ENCODE measurements at places on chromosomes 16 and 17.

- peak; percentile 50 for DNase-seq
These were observed 968 bp upstream of the PRKAR1A start for GRCh38 chr17:68511254-68511670.

DNA sequence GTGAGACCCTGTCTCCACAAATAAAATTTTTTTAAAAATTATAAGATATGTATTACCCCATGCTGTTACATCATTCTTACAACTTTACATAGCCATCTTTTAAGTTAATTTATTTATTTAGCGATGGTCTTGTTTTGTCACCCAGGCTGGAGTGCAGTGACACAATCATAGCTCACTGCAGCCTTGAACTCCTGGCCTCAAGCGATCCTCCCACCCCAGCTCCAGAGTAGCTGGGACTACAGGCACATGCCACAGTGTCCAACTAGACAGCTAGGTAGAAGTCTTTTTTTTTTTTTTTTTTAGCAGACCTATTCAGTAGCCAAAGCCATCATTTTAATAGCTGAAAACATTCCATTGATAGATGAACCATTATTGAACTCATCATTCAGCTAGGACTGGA is 92.7 kb downstream of the NDE1 start:
- no peak for DNase-seq

- no peak for DNase-seq
These were observed 26.9 kb downstream of the NSMCE1 start for GRCh38 chr16:27241658-27242057.

DNA sequence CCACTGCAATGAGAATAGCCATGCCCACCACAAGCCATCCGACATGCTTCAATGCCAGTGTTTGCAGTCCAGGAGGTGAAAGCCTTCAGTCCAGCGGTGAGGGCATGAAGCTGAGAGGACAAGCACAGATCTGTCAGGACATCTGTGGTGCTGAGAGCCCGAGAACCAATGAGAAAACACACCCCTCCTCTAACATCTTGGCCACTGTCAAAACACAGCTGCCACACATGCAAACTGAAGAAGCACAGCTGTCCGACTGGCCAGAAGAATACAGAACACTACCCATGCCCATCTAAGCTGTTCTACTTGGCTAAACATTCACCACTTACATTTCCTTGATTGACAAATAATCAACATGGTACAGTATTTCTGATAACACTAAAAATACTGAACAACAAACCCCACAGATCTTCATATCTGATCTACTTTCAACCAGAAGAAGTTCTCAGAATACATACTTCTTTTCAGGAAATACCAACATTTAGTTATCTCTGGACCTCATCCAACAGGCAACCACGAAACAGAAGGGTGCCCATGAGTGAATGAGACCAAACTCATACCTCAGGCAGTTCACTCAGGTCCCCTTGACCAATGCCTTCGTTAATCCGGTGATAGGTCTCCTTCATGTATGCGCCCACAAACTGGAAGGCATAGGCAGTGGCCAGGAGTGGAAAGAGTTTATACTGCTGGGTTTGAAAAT is 10.2 kb upstream of the FBF1 start:
- DNase-seq = no peak

DNA sequence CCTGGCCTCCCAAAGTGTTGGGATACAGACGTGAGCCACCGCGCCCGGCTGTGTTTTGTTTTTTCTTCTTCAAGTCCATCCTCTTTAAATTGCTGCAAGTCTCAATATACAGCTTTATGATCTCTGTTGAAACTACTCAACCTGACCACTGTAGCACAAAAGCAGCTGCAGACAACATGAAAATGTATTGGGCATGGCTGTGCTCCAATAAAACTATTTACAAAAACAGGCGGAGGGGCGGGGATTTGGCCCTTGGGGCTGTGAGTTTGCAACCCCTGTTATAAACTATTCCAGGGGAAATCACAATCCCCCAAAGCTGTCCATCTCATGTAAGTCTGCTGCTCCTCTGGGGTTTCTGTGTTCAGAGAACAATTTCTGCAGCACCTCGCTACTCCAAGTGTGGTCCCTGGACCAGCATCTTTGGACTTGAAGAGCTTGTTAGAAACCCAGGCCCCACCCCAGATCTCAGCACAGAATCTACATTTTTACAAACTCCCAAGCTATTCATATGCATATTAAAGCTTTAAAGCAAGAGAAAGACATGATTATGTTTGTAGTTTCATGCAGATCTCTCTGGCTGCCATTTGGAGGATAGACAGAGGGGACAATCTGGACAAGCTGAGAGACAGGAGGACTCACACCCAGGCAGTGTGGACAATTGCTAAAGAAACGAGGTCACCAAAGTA is 33.6 kb downstream of the TEKT5 start:
- DNase-seq = no peak

GRCh38 chr16:704552-705380 is 835 bp downstream of the FBXL16 start:
- no peak for DNase-seq

GRCh38 chr17:47806026-47806912 is 15.3 kb downstream of the OSBPL7 start:
- DNase-seq = no peak

GRCh38 chr16:77002644-77003043 is 188.3 kb upstream of the MON1B start:
- no peak for DNase-seq

- no peak for DNase-seq
These were observed 137.5 kb downstream of the SDK2 start for GRCh38 chr17:73506470-73507435.

DNA sequence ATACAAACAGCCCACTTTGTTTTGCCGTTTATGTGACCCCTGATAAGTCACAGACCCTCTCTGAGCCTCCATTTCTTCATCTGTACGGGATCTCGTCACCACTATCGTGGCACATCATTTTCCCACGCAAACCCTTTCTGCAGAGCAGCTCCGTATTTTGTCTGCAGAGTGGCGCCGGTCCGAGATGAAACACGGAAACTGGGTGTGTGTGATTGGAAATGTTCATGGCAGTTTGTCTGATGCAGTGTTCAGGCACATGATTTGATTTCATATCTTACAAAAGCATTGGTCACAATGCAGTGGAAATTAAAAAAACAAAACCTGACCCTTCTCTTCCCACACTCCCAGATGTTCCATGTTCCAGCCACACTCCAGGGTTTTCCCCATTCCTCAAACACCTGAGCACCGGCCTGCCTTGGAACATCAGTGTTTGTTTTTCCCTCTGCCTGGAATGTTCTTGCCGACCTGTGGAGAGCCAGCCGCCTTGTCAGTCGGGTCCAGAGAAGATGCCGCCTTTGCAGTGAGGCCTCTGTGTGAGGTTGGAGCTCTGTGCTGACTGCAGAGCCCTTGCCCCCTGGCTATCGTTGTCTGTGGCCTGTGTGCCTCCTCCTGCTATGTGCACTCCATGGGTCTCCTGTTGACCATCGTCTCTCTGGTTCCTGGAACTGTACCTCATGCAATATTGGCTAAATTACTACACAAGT is 39.2 kb downstream of the NT5M start:
- no peak for DNase-seq

DNA sequence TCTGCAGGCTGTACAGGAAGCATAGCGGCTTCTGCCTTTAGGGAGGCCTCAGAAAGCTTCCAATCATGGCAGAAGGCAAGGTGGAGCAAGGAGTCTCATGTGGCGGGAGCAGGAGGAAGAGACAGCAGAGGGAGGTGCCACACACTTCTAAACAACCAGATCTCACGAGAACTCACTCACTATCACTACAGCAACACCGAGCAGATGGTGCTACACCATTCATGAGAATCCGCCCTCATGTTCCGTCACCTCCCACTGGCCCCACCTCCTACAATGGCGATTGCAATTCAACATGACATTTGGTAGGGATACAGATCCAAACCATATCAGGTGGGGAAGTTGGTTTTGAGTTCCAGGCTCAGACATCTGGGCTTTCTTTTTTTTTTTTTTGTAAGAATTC is 31.9 kb upstream of the NUDT7 start:
- DNase-seq = no peak

GRCh38 chr17:48500435-48501426 is 30.1 kb downstream of the HOXB1 start:
- DNase-seq = no peak

DNA sequence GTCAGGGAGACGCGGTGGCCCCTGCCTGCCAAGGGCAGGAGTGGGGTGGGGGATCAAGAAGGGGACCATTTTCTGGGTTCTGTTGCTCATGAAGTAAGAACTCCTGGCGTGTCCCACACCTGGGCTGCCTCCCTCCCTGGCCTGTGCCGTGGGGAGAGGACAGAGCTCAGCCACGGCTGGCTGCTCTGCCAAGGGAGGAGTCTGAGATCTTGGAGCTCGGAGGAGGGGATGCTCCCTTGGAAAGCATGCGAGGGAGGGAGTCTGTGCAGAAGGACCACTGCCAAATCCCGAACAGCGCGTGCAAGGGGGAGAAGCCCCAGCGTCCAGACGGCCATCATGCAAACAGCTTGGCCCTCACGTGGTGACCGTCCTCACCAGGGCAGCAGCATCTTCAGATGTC is 64.2 kb upstream of the ZNF469 start:
- no peak for DNase-seq

DNA sequence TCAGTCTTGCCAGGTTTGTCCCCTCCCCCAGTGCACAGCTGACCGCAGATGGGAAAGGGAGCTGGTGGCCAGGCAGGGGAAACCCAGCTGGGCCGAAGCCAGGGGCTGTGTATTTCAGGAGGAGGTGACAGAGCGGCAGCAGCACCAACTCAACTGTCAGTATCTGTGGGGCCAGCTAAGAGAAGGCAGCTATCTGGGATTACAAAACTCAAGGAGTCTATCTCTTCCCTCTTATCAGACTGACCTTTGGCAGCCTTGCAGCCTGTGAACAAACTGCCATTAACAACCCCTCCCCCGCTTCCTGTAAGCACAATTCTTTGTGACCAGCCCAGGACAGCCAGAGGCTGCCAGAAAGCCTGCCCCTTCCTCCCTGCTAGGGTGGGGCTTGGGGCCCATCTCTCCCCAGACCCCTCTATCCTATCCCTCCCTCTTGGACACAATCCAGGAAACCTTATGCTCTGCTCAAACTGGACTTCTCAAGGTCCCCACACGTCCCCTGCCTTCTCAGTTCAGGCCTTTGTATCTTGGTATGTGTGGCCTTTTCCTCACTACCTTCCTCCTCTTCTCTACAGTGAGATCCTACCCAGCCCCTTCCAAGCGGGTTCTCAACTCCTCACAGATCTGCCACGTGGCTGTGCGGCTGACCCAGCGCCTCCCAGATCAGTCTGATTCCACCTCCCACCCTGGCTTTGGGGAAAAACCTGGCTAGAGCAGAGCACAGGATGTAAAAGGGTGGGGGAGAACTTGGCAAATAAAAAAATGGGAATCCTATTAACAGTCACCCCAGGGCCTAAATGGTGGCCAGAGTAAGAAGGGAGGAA is 10.5 kb downstream of the ST3GAL2 start:
- DNase-seq = peak; percentile 87

GRCh38 chr16:58499092-58499511 is 841 bp upstream of the NDRG4 start:
- no peak for DNase-seq

DNA sequence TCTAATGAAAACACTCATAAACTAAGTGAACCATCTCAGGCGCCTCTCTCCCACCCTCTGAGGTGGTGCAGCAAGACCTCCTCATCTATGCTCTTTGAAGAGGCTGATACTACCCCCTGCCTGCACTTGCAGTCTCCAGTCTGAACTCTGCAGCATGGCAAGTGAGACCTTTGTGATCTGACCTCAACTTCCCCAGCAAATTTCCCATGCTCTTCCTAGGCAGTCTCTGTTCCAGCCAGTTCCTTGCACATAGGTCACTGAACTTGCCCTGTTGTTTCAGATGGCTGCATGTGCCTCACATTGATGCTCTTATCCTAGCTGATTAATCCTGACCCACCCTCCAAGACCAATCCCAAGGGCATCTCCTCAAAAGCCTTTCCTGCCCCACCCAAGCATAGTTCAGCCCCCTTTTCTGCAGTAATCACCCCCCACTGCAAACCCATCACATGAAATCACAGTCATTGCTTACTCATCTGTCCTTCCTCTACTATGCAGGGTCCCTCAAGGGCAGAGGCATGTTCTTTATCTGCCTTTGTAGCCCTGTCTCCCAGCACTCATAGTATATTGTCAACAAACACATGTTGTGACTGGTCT is 42.0 kb downstream of the TBX21 start:
- DNase-seq = no peak

GRCh38 chr16:17252064-17252463 is 218.7 kb downstream of the XYLT1 start:
- no peak for DNase-seq

- DNase-seq = peak; percentile 77
These were observed 1.6 kb downstream of the PYCARD start for GRCh38 chr16:31200821-31201568.

- no peak for DNase-seq
These were observed 127.6 kb upstream of the NOG start for GRCh38 chr17:56465886-56466285.

- DNase-seq = peak; percentile 74
These were observed 17.5 kb downstream of the SBK1 start for GRCh38 chr16:28309811-28310311.

DNA sequence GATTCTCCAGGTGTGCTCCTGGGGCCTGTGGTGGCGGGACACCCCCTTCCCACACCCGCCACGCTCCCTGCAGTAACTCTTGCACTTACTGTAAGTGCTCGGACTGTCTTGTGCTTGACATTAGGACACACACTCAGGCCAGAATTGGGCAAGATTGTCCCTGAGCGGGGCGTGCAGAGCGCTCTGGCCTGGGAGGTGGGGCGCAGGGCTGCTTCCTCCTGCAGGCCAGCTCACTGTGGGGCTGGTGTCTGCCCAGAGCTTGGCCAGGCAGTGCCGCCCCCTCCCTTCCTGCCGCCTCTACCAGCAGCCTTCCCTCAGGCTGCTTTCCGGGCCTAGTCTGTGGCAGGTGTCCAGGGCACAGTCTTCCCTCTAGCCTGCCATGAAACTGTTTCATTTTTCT is 6.1 kb upstream of the ATP6V0C start:
- DNase-seq = peak; percentile 95
